ENCODE measurements at places on chromosomes 4 and X.

DNA sequence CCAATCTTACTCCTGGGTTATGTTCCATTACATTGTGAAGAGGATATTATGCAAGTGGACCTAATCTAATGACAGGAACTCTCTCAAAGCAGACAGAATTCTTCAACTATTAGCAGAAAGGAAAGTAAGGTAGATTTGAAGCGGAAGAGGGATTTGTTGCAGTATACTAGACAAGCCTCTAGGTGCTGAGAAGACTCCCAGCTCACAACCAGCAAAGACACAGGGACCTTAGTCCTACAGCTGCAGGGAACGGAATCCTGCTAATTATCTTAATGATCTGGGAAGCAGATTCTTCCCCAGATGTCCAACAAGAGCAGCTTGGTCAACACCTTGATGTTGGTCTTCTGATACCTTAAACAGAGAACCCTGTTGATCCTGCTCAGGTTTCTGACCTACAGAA, 73.6 kb downstream of the STK32B start:
- DNase-seq: no peak

- no peak for DNase-seq
Observed at GRCh38 chr4:76301775-76302162, 4.8 kb upstream of the STBD1 start.

GRCh38 chrX:97820170-97820569, 936.5 kb downstream of the RPA4 start:
- no peak for DNase-seq

- no peak for DNase-seq
Observed at GRCh38 chr4:75545526-75545925, 10.3 kb upstream of the ODAPH start.

DNA sequence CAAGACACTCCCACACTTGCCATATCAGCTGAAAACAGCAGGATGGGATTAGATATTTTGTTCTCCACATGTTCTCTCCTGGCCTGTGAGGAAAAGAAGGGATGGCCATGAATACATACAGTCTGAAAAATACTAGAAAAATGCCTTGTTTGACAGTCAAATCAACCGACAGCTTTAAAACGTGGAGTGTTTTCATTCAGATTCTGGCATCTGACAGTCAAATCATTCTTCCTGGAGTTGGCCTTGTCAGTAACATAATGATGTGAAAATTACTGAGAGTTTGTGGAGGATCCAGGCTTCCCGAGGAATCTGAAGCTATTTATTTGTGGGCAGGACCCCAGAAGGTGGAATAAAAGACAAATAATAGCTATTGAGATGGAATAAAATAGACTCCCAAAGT, 188.2 kb downstream of the LDB2 start:
- no peak for DNase-seq

DNA sequence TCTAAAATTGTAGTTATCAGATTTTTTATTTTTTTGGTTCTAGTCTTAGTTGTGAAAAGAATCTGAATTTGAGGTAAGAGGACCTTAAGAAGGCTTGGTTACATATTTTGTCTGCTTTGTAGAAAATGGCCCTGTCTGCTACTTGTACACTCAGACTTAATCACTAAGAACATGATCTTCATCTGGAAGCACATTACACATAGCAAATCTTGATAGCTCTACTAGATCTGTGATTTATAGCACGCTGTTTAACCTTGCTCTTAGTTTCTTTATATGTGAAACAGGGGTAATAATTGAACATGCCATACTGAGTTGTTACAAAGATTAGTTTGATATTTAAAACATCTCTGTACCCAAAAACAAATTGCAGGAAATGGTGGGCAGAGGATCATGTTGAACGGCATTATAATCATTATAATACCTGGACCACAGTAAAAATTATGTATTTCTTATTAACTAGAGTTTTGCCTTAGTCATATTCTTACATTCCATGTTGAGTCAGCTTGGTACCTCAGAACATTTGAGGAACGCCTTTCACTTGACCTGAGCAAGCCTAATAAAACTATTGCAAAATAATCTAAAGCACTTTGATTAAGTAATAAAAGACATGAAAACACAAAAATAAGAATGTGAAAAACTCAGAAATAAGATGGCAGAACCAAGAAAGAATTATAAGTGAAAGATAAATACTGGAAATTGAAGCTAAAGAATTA, 738.0 kb upstream of the AADAT start:
- no peak for DNase-seq

DNA sequence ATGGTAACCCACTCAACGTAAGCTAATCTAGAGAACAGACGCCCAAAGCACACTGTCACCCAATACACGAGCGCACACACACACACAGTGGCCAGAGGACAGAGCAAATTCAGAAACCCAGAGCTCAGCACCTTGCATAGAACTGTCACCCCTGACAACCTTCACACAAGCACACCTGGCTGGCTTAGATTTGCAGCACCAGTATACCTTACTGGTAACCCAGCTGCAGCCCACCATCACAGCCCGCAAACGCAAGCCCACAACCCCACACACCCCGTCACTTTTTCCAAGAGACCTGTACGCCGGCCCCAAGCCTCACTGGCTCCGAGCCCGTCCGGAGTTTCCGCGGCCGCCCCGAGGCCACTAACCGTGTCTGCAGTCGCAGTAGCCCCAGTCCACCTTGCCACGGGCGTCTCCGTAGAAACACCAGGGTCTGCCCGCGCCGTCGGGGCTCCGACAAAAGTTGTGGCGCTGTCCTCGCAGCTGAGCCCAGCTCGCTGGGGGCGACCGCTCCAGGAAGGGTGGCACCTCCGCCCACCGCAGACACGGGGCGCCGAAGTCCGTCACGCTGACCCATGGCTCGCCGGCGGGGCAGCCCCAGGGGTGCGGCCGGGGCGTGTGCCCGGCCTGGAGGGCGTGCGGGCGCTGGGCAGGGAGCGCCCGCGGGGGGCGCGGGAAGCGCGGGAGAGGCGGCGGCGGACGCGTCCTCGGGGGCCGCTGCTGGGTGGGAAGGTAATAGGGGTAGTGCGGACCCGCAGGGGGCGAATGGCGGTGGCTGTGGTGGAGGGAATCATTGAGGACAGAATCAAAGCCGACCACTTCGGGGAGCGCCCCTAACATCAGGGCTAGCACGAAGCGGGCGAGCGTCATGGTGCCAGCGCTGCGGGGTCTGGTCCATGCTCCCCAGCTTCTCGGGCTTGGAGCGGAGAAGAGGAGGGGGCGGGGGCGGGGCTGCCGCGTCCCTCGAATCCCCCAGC, 664 bp downstream of the PRSS12 start:
- no peak for DNase-seq

DNA sequence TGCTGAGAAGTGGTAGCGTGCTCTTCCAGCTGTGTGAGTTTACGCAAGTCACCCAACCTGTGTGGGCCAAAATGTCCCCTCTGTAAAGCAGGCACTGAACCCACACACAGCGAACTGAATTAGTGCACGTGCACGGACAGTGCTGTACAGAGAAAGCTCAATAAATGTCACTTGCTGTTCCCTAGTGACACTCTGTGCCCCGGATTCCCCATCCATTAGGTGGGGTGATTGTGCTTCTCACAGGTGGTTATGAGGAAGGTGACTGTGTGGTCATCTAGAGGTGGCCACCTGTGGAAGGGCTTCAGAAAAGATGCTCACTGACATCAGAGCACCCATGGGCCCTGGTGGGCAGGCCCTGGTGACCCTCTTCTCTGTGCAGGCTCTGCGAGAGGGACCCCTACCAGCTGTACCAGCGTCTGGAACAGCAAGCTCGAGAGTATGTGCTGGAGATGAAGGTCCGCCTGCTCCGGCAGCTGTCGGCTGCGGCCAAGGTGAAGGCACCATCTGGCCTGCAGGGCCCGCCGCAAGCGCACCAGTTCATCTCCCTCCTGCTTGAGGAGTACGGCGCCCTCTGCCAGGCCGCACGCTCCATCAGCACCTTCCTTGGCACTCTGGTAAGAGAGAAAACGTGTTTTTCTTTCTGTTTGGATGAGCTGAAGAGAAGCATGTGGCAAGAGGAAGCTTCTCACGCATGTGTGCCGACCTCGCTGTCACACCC, 94.3 kb downstream of the FAM193A start:
- no peak for DNase-seq

DNA sequence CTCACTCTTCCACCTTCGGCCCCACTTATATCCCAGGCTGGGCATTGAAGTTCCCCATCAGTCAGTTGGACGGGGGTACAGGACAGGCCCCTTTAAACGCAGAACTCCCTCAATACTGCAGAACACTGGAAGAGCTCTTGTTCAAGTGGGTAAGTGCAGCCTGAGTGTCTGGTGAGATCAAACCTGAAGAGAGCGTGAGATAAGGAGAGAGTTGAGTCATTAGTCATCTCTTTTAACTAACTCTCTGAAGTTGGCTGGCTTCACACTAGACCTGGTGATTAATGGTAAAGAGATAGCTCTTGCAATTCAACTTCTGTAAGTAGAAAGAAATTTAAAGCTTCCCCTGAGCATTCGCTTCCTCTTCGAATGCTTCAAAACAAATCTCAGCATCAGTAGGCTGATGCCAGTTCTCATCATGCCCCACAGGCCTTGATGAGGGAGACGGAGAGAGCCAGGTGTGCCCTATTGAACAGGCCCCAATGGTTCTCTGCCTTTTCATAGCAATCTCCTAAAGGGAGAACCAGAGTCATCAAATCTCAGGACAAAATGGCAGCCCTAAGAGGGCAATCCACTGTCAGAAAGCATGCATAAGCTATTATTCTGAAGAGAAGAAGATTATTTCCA, 41.0 kb upstream of the JADE1 start:
- no peak for DNase-seq

DNA sequence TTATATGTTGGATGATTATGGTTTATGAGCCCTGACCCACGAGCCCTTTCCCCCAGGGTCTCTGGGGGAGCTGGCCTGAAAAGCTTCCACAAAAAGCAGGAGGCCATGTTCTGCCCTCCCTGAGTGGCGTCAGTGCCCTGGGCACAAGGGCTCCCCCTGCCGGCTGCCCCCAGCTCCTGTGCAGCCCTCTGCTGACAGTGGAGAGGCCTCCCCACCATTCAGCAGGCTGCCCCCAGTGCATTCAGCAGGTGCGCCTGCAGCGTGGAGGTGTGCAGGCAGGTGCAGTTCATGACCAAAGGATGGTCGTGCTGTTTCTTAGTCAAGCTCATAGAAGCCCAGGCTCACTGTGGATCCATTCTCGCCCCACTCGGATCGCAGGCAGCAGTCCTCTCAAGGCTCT, 12.5 kb upstream of the S100P start:
- DNase-seq: no peak

GRCh38 chr4:37749398-37749988, 63.3 kb upstream of the RELL1 start:
- no peak for DNase-seq

GRCh38 chr4:57080781-57081650, 29.2 kb downstream of the IGFBP7 start:
- no peak for DNase-seq

GRCh38 chr4:26321373-26322221, 783 bp downstream of the RBPJ start:
- no peak for DNase-seq

DNA sequence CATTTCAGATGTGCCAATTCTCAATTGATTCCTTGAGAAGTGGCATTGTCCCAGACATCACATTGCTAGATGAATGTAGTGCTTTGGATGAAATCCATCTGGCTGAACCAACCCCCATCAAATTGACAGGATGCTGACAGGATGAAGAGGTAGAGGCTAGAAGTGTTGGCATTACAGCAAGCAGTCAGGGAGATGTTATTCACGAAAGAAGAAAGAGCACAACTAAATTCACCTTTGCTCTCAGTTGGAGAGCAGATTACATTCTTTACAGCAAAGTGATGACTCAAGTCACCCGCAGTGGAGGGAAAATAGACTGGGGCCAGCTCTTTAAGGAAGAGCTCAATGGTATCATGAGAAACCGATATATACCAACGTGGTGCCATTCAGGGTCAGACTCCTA, 259.6 kb downstream of the C4orf33 start:
- DNase-seq: no peak

DNA sequence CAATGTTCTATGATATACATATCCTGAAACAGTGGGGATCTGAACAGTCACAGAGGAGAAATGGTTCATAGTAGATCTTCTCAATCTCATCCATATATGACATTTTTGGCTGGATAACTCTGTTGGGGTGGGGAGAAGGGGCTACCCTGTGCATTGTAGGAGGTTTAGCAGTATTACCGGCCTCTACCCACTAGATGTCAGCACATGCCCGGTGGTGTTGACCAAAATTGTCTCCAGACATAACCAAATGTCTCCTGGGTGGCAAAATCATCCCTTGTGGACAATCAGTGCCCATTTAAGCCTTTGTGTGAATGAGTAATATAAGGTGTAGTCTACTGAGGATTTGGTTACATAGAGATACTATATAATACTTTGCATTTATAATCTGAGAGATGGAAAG, 89.9 kb downstream of the PLS3 start:
- DNase-seq: peak; percentile 74

- DNase-seq: peak; percentile 6
Observed at GRCh38 chr4:19401301-19402080, 850.2 kb upstream of the SLIT2 start.

GRCh38 chr4:110165382-110166286, 32.8 kb downstream of the ELOVL6 start:
- DNase-seq: no peak

GRCh38 chr4:10077076-10077475, 39.5 kb downstream of the WDR1 start:
- no peak for DNase-seq

DNA sequence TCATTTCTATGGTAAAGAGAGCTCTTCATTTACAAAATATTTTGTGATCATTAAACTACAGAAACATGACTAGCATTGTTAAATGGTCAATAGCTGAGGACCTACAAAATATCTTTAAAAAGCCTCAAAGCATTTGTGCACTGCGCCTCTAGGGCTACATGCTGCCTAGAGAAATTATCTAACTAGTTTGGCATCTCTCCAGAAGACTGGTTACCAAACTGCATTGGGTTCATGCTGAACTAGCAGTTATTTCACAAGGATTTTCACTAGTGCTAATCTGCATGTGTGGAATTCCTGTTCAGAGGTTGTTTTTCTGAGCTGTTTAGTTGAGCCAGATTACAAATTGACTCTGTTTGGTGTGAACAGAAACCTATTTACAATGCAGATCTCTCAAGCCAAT, 58.5 kb upstream of the PITX2 start:
- peak; percentile 9 for DNase-seq

DNA sequence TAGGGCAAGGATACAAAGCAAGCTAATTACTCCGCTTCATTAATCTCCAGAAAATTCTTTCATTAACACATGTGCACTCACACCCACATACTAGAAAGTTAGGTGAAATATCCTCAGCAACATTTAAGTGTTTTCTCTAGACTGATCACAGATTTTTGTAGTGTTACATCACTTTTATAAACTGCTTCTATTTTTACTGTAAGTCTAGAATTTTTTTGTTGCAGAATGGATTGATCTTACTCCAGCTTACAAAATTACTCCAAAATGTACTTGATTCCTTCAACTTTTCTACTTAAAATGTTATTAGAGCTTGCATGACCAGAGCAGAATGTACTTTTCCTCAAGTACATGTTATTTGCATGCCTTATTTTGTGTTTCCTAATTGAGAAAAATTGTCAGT, 2325.2 kb downstream of the PCDH7 start:
- no peak for DNase-seq

All from spinal cord (tissue), 10 donors.